ENCODE measurements at places on chromosomes 5 and 9.

GRCh38 chr5:14206028-14206725 lies 63.0 kb downstream of the TRIO start:
- DNase-seq = peak; percentile 76

DNA sequence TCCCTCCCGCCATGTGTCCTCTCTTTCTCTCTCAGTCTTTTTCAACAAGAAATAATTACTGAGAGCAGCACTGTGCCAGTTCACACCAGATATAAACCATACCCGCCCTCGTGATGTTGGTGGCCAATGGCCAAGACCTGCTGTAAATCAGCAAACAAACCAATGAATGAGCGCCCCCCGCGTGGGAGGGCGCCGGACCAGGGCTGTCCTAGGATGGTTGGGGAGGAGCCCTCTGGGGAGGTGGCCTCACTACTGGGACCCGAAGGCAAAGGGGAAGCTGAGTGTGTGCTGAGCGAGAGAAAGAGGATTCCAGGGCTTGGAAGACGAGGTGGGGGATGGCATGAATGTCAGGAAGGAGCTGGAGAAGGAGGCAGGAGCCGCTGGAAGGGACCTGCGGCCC lies 51.2 kb upstream of the BARHL1 start:
- DNase-seq = no peak

- no peak for DNase-seq
These were observed 9.4 kb upstream of the GM2A start for GRCh38 chr5:151243564-151243963.

GRCh38 chr9:82679472-82679871 lies 383.5 kb downstream of the RASEF start:
- no peak for DNase-seq

DNA sequence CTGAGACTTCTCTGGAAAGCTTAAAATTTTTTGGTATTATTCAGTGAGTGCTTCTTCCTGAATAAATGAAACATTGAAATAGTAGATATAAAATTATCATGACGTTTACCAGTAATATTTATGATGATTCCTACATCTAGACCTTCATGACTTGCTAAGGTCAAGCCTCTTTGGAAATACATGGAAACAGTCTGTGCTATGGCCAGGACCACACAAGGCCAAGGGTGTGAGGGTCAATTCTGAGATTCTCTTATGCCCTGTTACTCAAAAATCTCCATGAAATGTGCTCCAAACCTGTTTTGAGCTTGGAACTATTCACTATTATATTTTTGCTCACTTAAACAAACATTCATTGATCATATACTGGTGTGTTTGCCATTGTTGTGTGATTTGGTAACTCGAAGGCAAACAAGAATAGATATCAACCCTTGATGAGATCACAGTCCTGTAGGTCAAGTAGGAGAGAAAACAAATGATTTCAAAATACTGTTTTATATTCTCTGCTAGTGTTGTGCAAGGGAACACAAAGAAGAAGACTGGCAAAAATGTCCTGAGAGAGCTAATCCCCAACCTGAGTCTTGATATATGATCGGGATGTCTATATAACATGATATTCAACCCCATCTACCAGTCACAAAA lies 1254.9 kb upstream of the DMAC1 start:
- no peak for DNase-seq

DNA sequence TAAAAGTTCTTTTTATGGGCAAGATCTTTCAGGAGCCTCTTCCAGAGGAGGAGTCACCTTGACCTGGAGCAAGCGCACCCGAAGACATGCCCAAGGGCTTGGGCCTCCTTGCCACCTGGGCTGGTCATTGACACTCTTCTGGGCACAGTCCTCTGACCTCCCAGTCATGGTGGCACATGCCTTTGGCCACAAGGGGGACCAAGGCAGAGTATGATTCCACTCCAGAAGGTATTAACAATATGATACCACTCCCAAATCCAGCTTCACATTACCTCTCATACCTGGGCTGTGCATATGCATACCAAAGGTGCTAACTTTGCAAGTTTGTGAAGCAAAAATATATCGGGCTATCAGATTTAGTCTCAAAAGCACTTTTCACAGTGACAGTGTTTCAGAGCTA lies 84.6 kb downstream of the MAST4 start:
- DNase-seq = no peak

- DNase-seq = no peak
These were observed 56.9 kb downstream of the ASS1 start for GRCh38 chr9:130501639-130502038.

DNA sequence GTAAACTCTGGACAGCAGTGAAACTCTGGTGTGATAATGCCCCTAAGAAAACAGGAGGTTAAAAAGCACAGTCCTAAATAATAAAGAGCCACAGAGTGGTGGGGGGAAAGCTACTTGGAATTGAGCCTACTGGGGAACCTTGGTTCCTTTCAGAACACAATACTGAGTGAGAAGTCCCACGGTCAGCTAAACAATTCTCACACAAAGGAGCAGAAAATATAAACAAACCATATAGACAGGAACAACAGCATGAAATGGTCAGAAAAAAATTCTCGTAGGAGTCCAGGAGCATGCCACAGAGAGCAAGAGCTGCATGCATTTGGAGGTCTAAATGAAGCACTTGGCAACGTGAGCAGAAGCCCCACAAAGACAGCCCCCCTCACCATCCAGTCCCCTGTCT lies 56.0 kb downstream of the TEK start:
- no peak for DNase-seq

- DNase-seq = no peak
These were observed 528.0 kb downstream of the BNC2 start for GRCh38 chr9:16342246-16343020.
